ENCODE measurements at places on chromosomes 12 and 14. TPM values are rescaled to one million over a fixed set of nuclear protein-coding genes. Genes with fewer than 3 reads are reported as not detected.

M6PR gene
- 146 TPM for total RNA-seq

GRCh38 chr14:93337884-93338283, 5.0 kb upstream of the BTBD7 start:
- no peak for DNase-seq

DNA sequence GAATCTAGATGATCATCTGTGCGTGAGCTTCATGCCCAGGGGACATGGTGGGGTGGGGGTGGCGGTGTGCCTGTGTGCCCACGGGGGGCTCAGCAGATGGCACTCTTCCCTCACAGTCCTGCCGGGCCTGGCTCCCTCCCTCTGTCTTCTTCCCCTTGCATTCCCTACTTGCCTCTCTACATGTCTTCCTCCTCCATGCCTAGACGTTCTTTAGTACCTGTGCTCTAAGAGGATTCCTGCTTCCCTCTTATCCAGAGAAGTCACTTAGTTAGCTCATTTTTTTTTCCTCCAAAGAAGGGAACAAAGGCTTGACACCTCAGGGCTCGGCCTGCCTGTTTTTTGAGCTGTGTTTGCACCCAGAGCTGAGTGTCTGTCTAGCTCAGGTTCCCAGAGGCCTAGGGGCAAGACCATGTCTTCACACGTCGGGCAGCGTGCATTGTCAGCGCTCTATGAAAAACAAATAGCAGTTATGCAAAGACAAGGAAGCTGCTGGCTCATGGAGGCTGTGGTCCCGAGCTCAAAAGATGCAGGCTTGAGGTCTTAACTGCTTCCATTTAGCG, 48.8 kb downstream of the NINJ2 start:
- no peak for DNase-seq

GRCh38 chr14:59358102-59358501, 107.1 kb downstream of the GPR135 start:
- DNase-seq = no peak

DNA sequence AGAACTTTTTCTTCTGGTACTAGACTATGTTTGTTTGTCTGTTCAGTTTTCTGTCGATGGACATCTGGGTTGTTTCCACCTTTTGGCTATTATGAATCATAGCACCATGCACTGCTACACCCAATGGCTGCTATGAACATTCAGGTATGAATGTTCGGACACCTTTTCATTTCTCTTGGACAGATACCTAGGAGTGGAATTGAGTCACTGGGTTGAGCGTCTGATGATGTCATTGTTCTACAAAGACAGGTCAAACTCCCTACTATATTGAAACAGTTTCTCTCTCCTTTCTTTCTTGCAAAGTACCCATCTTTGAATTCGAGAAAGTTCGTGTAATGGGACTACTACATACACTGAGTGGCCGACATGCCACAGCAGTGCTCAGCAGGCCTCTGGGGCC, 44.7 kb downstream of the KCTD10 start:
- DNase-seq = no peak

GRCh38 chr14:89600950-89601826, 184.2 kb upstream of the FOXN3 start:
- no peak for DNase-seq

- peak; percentile 46 for DNase-seq
Observed at GRCh38 chr12:131390412-131391334, 320.2 kb upstream of the SFSWAP start.

DNA sequence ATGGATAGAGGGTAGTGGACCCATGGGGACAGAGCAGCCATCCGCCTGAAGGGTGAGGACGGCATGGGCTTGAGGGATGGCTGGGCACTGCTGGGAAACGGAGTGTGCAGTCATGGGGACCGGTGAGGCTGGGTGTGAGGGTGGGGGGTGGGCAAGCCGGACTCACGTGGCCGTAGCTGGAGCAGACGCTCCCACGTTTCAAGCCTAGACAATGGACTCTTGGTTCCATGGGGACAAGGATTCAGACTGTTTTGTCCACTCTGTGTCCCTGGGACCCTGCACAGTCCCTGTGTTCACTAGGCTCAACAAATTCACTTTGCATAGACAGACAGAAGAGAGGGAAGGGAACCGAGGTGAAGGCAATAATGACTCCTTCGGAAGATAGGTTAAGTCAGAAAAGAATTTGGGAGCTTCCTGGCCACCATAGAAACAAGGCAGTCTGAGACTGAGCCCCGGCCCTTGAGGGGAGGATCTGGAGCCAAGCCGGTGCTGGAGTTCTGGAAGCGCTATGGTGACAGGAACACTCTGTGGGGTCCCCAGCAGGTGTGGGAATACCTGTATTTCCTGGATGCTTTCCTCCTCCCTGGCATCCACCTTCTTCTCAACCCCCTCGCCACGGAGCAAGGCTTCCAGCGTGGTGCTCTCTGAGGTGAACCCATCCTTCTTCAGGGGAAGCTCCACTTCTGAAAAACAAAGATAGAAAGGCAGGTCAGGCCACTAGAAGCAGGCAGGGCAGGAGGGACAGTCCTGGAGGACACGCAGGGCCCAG, 162.5 kb downstream of the DPF3 start:
- no peak for DNase-seq

- DNase-seq = peak; percentile 90
Observed at GRCh38 chr12:6850796-6851152, 312 bp downstream of the CDCA3 start.

- DNase-seq = no peak
Observed at GRCh38 chr14:74685921-74686678, 26.8 kb downstream of the AREL1 start.

DNA sequence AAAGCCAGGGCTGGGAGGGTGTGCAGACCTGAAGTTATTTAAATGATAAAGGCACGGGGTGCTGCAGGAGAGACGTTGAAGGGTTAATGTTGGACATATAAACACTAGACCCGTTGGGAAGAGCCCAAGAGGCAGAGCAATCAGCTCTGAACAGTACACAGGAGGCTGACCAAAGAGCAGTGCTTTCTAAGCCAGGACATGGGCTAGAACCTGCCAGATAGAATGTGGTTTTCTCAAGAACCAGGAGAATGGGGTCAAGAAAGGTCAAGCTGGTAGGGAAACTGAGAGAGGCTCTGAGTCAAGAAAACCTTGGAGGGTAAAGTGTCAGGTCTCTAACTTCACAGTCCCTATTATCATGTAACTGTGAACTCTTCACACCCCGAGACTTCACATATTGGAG, 143.2 kb upstream of the EEA1 start:
- DNase-seq = no peak

GRCh38 chr14:99777951-99778350, 15.3 kb upstream of the EML1 start:
- no peak for DNase-seq

- no peak for DNase-seq
Observed at GRCh38 chr12:107967170-107967569, 161.9 kb upstream of the WSCD2 start.

LDHB gene
- 246 TPM for total RNA-seq

DNA sequence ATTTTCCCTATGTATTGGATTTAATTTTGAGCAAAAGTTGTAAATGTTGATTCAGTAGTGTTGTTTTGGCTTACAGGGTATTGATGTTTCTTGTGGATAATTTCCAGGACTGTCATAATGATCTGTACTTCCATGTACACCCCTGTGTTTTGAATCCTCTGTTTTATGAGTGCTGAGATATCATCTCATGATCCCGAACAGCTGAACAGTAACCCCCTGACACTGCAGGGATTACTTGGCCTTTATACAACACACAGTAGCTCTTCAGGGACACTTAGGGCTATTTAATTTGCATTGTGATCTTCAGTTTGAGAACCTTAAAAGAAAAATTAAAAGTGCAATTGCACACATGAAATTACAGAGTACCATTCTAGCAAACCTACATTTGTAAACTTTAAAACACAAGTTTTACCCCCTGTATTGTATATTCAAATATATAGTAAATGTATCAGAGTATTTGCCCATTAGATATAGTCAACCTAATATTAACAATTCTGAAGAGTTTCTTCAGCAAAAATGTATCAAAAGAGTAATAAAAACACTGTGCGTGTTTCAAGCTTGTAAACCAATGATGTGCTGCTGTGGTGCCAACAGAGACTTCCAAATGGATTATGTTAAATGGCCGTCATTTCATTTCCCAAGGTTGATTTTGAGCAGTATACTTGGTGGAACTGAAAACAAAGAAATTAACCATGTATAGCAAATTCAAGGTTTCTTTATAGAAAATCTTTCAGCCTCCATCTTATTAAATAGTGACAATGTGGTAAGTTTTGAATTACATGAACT, 27.9 kb upstream of the MYF6 start:
- DNase-seq = no peak

DNA sequence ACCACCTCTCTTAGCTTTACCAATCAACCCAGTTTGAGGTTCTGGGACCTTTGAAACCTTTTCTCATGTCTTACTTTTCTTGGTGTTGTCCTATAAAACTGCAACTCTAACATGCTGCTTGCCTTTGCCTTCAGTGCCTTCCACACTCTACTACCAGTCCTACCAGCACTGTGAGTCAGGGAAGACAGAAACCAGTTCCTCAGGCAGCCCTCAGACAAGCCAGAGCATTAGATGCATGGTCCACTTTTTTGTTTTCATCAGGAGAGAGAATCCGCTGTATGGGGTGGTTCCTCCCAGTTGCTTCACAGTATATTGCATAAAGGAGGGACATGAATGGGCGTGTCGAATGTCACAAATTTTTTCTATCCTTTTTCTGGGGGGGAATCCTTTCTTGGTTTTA, 17.3 kb upstream of the KLRB1 start:
- DNase-seq = no peak

DNA sequence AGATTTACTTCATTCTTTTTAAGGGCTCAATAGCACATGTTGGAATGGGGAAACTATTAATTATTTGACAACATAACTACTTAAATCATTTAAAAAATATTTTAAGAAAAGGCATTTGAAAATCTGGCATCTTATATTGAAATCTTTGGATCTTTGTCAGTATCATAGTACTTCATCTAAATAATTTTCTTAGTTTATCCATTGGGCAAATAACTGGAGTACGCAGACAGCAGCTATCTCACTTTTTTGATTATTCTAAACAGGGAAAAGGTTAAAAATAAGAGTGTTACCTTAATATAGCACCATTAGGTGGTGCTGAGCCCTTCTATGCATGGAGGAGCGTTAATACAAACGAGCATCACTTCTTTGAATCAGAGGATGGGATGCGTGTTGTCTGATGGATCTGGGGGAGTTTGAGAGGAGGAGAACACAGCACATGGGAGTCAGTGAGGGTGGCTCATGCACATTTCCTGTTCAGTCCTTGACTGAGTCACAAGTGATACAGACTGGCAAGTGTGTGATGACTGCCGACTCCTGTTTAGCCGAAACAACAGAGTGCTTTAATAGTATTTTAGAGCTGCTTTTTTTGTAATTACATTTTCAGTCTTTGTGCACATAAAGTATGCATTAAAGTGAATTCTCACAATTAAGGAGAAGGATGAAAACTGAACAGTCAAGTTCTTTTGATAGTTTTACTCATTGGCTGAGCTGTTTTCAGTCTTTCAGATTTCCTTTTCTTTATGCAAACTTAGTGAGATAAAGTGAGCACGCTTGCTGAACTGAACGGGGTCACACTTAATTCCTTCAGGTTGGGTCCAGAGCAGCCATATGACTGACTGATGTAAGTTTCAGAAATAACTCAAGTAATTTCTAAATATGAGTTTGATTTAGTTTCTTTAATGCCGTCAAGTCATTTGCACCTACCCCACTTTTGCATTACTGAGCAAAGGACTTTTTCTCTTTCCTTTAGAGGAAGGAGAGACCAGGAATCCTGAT, 92.7 kb downstream of the DIP2B start:
- no peak for DNase-seq

- DNase-seq = no peak
Observed at GRCh38 chr12:89117448-89118034, 234.8 kb downstream of the DUSP6 start.

DNA sequence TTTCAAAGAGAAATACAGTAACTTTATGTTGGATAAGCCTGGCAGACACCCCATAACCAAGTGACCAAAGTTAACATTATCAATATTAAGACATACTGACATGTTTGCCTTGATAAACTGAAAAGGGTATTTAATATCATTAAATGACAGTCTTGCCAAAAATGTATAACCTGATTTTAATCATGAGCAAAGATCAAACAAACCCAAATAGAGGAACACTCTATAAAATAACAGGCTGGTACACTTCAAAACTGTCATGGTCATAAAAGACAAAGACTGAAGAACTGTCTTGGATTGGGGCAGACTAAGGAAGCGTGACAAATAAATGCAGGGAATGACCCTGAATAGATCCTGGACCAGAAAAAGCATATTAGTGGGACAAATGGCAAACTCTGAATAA, 64.0 kb downstream of the AKAP6 start:
- DNase-seq = no peak

GLIPR1L2 gene
- 1.2 TPM for total RNA-seq

ARL1 gene
- total RNA-seq = 64.9 TPM

DNA sequence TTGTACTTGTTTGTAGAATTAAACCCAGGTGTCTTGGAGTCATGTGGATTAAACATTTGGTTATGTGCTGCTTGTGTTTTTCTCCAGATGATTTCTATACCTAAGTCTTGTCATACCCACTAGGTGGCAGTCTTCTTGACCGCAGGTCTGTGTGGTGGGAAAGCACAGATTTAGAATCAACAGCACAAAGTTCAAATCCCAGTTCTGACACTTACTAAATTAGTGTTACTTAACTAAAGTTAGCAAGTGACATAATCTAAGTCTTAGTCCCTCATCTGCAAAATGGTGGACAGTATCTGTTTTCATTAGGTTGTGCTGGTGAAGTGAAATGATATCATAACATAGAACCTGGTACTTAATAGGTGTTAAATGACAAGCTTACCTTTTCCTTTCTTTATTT, 151.0 kb upstream of the ARHGAP5 start:
- DNase-seq = no peak

DNA sequence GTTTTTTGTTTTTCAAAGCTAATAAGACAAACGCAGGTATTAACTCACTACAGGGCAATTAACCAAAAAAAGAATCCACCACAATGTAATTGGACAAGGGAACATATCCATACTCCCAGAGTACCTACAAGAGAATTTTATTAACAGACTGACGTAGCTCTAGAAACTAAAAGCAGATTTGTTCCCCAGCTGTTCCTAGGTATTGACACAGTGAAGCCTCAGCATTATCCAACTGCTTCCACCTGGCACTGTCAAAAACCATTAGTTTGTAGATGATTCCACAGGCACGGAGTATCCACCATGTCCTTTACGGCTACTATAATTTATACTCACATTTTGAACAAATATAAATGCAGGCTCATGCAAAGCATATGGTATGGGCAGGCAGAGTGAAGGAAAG, 22.3 kb downstream of the PPM1H start:
- no peak for DNase-seq

RAB2B gene
- total RNA-seq = 29.8 TPM

- DNase-seq = peak; percentile 77
Observed at GRCh38 chr14:76773188-76773885, 12.1 kb downstream of the VASH1 start.

PSMA3 gene
- 117 TPM for total RNA-seq

DNA sequence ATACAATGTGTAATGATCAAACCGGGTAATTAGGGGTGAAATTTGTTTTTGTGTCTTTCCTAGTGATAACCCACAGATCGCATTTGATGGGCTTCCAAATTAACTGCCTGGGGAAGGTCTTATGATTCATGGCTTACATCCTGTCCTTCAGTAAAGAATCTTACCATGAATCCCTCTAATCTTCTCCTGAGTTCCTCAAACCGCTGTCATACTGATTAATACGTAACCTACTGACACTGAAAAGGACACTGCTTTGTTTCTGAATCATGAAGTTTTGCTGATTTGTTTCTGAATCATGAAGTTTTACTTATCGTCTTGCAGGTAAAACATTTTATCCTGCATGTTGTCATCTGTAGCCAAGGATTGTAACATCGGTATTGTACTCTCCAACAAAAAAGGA, 52.0 kb upstream of the CRY1 start:
- no peak for DNase-seq
